ENCODE measurements at places on chromosomes 1 and 21.

GRCh38 chr1:78645723-78646122, 3.9 kb upstream of the IFI44 start:
- no peak for DNase-seq

- no peak for DNase-seq
These were observed 13.3 kb upstream of the CHI3L2 start for GRCh38 chr1:111214074-111214801.

- DNase-seq, result no peak
These were observed 43.1 kb upstream of the CCSAP start for GRCh38 chr1:229385853-229386456.

GRCh38 chr1:21241771-21242581, 48.3 kb downstream of the ECE1 start:
- no peak for DNase-seq

GRCh38 chr21:27564684-27565301, 597.9 kb upstream of the ADAMTS5 start:
- DNase-seq, result no peak

DNA sequence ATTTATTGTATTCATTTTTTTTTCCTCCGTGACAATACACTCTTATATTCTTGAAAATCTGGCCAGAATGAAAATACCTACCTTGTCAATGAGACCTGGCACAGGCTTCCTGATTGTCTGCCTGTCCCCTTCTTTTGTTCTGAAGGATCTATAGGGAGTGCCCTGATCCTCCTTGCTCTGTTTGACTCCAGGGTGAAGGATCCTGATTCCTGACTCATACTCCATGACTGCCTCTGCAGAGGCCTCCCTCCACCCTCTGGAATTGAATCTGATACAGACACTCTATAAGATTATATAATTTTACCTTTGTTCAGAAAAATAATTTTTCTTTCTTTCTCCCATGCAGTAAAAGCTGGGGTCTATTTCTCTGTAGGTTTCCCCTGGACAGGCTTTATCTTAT, 116.2 kb downstream of the HMCN1 start:
- no peak for DNase-seq

DNA sequence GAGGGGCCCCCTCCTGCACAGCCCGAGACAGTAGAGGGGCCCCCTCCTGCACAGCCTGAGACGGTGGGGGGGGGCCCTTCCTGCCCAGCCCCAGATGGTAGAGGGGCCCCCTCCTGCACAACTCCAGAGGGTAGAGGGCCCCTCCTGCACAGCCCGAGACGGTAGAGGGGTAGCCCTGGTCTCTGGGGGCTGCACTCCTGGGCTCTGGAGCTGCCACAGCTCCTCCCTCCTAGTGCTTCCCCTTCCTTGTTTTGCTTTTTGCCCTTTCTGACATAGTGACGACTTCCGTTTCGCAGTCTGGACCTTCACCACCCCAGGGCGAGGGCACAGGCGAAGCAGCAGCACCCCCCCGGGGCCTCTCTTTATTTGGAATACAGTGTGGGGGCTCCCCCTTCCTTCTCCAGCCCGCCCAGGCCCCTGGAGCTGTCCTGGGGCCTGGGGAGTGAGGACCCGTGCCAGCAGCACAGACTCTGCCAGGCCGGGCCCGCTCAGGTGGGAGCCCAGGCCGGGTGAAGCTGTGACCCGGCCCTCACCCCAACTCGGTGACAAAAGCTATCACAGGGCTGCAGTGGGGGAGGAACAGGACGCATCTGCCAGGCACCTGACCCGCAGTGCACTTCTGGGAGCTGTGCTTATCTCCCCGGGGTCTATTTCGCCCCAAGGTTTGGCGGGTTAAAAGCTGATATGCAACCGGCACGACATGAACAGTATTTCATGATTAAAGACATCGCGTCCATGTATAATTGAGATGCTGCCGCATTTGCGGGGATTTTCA, 1.1 kb upstream of the PRXL2B start:
- DNase-seq, result peak; percentile 46

- no peak for DNase-seq
These were observed 4.4 kb upstream of the FLVCR1 start for GRCh38 chr1:212853658-212854057.

DNA sequence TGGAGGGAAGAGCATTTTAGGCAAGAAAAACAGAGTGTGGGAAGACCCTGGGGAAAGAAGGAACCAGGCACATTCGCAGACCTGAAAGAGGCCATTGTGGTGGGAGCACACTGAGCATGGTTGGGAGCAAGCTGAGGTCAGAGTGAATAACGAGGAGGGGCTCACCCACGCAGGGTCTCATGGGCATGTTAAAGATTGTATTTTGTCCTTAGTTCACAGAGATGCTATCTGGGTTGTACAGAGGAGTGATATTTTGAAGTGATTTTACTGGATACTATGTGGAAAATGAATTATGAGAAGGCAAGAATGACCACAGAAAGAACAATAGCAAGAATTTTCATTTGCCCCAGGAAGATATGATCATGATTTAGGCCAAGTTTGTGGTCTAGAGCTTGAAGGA, 578.3 kb upstream of the NR5A2 start:
- no peak for DNase-seq

DNA sequence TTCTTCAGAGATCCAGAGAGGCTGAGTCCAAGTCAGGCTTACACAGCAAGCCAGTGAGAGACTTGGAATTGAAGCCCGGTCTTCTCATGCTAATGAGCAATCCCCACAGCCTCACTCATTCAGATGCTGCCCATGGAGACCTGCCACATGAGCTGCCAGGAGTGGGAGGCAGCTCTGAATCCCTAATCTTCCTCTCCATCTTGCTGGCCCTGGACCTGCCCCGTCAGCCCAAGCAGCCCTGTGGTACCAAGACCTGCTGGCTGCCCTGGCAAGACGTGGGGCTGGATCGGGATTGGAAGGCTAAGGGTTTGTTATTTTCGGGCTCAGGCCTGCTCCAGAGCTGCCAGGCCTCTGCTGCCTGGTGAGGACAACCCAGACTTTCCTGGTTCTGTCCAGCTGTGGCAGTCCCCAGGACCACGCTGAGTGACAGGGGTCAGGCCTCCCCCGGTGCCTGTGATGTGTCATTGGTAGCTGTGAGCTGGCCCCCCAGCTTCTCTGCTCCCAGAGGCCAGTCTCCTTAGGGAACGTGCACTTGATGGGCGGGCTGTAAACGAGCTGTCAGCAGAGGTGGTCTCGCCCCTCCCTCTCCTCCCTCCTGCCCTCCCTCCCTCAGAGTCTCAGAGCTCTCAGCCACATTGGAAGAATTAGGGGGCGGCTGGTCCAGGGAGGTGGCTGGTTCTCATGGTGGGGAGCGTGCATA, 135.0 kb downstream of the FOXD2 start:
- DNase-seq, result no peak

- DNase-seq, result no peak
These were observed 23.1 kb downstream of the DYRK3 start for GRCh38 chr1:206658264-206658980.

GRCh38 chr21:45078371-45078770, 4.0 kb downstream of the ADARB1 start:
- DNase-seq, result no peak

GRCh38 chr1:9626201-9626608, 25.3 kb upstream of the PIK3CD start:
- no peak for DNase-seq

GRCh38 chr1:236705771-236706170, 19.5 kb downstream of the ACTN2 start:
- DNase-seq, result no peak

- DNase-seq, result peak; percentile 58
These were observed 8.5 kb downstream of the FBXO2 start for GRCh38 chr1:11645670-11646265.

GRCh38 chr1:210437781-210438180, 109.1 kb downstream of the HHAT start:
- DNase-seq, result no peak

DNA sequence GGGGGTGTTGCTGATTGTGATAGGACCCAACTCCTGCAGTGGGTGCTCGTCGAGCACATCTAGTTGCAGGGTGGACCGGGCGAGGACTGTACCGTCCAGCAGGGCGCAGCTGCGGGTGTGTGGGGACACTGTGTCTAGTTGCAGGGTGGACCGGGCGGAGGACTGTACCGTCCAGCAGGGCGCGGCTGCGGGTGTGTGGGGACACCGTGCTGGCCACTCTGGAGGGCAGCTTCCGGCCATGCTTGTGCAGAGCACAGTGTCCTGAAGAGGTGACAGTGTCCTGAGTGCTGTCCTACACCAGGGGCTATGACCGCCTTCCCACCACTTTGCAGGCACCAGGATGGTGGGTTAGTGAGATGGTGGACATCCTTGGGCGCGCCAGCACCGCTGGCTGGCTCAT, 4.6 kb upstream of the TRPM2 start:
- DNase-seq, result no peak

GRCh38 chr1:187714470-187714869, 885.7 kb downstream of the PLA2G4A start:
- no peak for DNase-seq

DNA sequence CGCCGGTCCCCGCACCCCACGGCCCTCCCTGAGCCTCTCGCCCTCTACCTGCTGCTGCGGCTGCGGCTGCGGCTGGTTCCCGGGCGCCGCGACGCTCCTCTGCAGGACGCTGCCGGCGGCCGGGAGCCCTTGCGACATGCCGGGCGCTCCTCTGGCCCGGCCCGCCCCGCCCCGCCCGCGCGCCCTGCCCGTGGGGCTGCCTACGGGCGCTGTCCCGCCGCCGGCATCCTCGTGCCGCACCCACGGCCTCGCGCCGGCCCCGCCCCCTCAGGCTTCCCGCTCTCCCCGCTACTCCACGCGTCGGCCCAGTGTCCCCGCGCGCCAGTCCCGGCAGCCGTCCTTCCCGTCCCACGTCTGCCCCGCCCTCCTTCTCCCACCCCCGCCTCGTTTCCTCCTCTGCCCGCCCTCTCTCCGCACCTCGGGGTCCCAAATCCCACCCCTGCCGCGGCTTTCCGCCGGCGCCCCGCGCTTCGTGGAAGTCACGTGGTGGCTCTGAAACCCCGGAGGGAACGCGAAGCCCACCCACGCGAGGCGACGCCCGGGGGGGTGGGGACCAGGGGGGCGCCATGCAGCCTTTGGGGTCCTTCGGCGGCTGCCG, at the start of gene BATF3:
Gene BATF3 (minus strand): TSS at position 216 of the 598 bp plus-strand sequence. CDS start 78 bp downstream, at position 138.
- DNase-seq, result peak; percentile 72

- no peak for DNase-seq
These were observed 876 bp downstream of the KCNJ15 start for GRCh38 chr21:38257667-38258066.

GRCh38 chr1:178959543-178960460, 65.9 kb upstream of the FAM20B start:
- no peak for DNase-seq

DNA sequence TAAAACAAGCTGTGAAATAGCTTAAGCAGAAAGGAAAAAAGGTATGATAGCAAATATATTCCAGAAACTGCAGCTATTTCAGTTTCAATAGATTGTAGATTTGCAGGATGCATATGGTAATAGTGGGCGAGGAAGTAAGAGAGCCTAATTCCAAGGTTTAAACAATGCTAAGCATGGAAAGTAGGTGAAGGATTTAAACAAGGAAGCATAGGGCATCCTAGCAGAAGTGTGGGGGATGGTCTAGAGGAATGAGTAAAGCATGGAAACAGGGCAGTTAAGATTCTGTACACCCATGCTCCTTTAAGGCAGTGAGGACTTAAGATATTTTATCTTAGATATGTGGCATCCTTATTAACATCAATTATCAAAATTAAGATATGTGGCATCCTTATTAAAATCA, 2.6 kb downstream of the IVNS1ABP start:
- no peak for DNase-seq

DNA sequence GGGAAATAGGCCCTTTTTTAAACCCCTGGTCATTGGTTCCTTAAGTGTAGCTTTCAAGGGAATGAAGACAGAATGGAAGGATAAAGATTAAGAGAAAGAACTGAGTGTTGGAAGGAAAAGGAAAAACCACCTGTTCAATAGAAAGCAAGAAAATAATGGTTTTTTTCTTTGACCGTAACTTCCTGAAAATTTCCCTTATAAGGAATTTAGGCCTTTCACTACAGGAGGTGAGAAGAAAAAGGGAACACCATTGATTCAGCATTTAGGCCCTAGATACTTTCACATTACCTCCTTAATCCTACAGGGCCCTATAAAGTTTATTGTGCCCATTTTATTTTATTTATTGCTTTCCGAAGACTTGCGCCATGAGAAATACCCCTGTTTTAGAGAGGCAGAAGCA, 18.9 kb downstream of the KPNA6 start:
- DNase-seq, result no peak

- DNase-seq, result no peak
These were observed 17.3 kb upstream of the TNFSF4 start for GRCh38 chr1:173224280-173224892.

DNA sequence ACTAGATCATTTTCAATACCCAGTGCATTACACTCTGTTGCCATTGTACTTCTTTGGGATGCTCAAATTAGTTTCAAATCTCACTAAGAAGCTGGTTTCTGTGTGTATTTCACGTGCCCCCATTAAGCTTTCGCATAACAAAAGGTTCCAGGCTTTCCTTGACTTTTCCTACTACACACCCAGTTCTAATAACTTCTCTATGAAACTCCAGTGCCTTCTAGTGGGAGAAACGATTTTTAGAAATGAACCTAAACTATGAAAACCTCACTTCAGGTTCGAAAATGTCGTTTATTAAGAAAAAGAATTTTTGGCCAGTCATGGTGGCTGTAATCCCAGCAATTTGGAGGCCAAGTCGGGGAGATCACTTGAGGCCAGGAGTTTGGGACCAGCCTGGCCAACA, 2.8 kb downstream of the CFHR4 start:
- no peak for DNase-seq

- peak; percentile 25 for DNase-seq
These were observed 28.4 kb downstream of the ACP6 start for GRCh38 chr1:147641695-147642592.

DNA sequence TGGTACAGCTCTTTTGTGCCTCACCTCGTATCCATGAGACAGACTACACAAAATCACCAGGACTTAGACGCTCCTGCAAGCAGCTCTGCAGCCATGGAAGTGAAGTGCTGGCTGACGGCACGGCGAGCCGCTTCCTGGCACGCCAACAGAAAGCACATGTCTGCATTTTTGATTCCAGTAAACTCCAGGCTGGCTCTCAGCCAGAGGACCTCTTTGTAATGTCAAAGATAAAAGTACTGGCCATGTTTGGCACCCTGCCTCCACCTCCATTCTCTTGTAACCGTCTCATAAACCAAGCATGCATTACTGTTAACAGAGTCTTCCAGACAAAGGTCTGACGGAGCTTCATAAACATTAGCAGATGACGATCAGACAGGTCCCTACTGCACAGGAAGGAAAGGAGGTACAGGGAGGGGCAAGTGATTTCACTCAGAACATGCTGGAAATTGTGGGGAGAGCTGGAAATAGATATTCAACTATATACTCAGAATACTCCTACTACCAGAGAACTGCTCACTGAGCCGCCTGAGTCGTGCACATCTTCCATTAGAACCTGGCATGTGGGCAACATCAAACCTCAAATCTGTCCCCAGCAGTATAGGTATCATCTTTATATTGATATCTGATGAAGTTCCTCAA, 632.0 kb downstream of the SMYD3 start:
- no peak for DNase-seq

All from activated CD8-positive, alpha-beta memory T cell treated with anti-CD3 and anti-CD28 coated beads for 4 hours (primary cell).